AG08395 (cell line): ENCODE measurements at places on chromosomes 5 and 9.

DNA sequence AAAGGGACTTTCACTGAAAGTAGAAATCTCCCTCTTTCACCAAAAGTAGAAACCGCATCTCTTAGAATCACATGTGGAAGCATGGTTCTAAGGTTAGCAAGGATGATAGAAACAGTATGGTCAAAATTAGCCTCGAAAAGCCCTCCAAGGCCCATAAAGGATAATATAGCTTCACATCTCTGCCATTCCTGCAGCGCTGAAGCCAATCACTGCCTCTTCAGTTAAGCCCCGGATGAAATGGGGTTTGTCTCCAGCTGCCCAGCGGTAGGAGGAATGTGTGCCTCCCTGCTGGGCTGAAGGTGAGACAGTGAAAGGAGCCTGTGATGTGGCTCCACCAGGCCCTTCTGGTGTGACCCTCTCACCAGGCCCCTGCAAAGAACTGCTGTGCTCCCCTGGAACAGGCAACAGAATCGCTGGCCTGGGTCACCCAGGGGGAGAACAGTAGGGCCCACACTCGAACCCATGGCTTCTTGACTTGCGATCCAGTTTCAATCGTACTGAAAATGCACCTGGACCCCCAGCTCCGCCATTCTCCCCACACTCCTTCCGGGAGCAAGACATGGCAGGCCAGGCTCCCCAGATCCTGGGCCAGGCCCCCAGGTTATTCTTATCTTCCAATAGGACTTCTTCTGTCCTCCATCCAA lies 47.2 kb downstream of the CAMK2A start:
- no peak for DNase-seq

- DNase-seq, result no peak
These were observed 201.7 kb downstream of the KDM4C start for GRCh38 chr9:6959270-6960000.

DNA sequence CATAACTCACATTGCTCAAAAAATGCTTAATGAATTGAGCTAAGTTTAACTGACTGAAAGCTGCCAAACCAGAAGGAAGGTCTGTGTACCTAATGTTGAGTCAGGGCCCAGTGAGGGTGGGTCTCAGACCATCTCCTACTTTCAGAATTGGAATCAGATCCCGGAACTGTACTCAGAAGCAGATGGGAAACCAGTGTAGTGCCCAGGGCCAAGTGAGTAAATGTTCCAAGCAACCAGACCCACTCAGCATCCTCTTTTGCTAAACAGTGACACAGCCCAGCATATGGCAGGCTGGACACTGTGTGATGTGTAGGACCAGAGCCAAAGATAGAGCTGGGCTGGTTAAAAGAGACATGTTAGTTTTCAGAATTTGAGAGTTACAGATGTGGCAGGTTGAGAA lies 94.1 kb downstream of the PLCXD3 start:
- DNase-seq, result no peak

DNA sequence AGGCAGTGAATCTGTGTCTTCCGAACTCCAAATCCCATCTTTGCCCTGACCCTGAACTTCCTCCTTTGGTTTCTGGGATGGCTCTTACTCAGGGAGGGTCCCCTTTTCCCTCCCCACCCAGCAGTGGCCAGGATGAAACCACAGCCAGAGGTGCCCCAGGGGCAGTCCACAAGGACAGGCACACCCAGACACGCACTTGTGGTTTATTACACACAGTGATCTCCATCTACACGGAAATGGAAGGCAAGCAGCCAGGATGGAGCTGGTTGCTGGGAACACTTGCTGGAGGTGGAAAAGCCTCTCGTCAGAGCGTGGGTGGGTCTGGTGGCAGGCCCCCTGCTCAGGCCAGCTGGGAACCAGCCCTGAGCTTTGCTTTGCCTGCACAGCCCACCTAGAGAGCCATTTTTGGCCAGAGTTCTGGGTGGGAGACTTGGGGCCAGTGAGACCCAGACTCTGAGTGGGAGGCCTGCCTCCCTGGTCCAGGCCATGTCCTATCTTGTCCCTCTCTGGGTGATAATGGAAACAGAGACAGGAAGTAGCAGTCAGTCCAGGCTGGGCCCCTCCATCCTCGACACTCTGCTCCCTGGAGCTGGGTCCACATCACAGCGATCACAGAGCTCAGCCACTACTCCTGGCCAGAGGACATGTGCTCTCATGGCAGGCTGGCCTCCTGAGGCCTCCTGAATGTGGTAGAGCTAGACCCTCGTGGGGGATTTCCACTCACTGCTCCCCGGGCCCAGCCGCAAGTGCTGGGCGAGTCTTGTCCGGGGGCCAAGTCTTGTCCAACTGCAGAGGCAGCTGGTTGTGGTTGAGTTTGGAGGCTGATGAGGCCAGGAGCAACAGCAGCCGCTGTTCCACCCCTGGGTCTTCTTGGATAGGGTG lies 5.1 kb upstream of the PHYKPL start:
- peak; percentile 88 for DNase-seq

DNA sequence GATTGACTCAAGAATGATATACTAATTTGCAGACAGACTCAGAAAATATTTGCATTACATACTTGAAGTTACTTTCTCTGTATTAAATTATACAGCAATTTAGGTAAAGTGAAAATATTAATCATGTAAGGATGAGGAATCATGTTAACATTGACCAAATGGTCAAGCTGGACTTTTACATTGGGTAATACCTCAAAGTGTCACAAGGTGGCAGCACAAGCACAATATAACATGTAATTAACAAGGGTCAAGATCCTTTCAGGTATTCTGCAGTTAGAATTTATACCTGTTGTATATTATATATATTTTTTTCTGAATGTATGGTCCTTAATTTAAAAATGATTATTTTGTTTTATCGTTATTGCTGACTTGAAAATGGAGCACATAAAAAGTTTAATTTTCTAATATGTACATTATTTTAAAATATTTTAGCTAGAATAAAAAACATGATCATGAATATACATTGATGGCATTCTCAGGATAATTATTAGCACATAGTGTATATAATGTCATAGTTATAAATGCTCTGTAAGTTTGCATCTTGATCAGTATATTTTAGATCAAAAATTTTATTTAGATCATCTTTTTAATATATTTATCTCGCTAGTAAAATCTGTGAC lies 8.6 kb downstream of the HAPLN1 start:
- DNase-seq, result peak; percentile 32

- DNase-seq, result no peak
These were observed 11.1 kb upstream of the TTC23L start for GRCh38 chr5:34827588-34828506.

DNA sequence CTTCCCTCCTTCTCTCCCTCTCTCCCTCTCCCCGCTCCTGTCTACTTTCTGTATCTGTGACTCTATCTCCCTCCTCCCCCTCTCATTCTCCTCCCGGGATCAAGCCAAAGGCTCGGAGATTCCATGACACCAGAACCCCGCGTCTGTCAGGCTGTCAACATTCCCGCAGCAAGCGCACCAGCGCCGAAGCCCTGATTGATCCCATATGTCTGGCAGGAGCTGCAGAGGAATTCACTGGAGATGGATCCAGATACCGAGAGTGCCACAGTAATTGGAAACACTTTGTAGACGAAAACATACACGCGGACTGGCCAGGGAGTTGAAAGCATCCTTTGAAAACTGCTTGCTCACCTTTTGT lies 300 bp upstream of the SVEP1 start:
- DNase-seq, result peak; percentile 81

GRCh38 chr9:130450344-130451003 lies 5.7 kb downstream of the ASS1 start:
- no peak for DNase-seq

DNA sequence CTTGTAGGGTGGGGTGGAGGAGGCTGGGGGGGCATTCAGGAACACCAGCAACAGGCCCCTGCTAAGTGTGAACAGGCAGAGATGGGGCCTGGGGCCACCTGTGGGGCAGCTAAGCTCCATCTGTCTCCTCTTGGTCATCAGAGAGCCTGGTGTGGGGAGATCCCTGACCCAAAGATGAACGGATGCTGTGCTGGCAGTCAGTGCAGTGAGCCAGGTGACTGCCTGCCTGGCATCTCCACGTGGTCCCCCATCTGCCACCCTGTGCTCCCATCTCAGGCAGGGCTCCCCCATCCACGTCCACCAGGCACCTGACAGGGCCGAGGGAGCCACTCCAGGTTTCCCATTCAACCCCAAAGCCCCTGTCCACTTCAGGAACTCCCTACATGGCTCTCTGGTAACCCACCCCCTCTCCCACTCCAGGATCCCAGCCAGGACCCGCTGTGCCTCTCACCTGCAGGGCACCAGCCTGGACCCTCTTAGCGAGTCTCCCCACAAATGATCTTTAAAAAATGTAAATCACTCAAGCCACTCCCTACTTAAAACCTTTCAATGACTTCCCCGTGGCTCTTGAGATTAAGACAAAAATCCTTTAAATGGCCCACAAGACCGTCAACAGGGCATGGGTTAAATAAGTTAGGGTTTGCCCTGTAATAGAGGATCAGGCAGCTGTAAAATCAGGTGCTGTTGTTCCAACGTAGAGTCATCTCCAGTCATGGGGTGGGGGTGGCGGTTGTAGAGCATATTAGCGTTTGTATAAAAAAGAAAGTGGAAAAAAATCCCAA lies 60.8 kb downstream of the LMX1B start:
- no peak for DNase-seq

GRCh38 chr5:134798468-134798867 lies 39.9 kb downstream of the DDX46 start:
- DNase-seq, result no peak

GRCh38 chr9:97660847-97661246 lies 27.2 kb downstream of the NCBP1 start:
- DNase-seq, result no peak

- no peak for DNase-seq
These were observed 60.0 kb upstream of the IRX1 start for GRCh38 chr5:3535414-3536211.

DNA sequence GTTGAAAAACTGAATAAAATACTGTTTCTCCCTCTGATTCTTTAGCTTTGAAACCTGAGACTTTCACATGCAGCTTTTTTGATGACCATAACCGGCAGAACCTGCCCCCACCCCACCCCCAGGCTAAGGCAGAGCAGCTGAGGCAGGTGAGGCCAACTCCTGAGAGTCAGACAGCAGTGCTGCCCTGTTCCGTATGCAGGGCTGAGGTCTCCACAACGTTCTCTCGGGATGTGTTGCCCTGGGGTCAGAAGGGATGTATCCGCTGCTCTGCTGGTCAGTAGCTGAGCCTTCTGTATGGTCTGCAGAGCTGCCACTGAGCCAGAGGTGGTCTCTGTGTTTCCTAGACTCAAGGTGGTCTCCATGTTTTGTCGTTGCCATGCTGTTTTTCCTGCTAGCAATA lies 190.5 kb downstream of the AOPEP start:
- DNase-seq, result no peak

- no peak for DNase-seq
These were observed 57.8 kb downstream of the C9orf153 start for GRCh38 chr9:86201474-86202337.

- DNase-seq, result peak; percentile 82
These were observed 503 bp upstream of the GDNF start for GRCh38 chr5:37840053-37841034.

GRCh38 chr9:4734150-4734549 lies 6.9 kb downstream of the AK3 start:
- DNase-seq, result no peak

GRCh38 chr5:17192191-17192590 lies 25.2 kb upstream of the BASP1 start:
- DNase-seq, result peak; percentile 27

DNA sequence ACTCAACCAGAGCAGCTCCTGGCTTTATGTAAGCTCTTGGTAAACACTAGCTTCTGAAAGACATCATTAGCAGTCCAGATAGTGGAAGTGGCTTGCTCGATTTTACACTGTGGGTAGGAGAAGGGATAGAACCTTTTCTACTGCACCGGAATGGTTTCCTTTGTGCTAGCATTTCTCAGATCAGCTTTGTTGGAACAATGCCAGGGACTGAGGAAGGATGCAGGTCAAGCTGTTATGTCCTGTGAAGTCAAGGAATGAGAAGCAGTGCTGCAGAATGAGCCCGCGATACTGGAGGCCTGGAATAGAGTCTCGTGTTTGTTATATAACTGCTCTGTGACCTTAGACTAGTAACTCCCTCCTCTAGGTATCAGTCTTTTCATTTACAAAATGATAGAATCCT lies 233.6 kb downstream of the GABRB2 start:
- DNase-seq, result no peak

GRCh38 chr5:157143127-157143971 lies 684 bp upstream of the MED7 start:
- DNase-seq, result peak; percentile 82

DNA sequence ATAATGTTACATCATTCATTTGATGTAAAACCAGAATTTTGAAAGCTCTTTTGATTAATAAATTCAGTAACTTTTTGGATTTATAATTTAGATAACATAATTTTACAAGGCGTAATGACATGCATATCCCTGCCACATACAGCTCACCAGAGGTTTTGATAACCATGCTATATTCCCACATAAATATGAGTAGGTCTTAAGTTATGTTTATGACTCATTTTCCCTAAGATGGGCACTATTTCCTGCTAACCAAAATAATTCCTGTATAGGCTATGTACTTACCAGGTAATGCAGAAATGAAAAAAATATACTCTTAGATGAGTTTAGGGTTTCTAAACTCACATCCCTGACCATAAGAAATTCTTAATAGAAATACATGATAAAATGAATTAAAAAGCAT lies 93.9 kb upstream of the EDIL3 start:
- no peak for DNase-seq

GRCh38 chr5:67085616-67086015 lies 111.0 kb downstream of the CD180 start:
- no peak for DNase-seq

GRCh38 chr5:34452170-34452828 lies 203.8 kb upstream of the RAI14 start:
- peak; percentile 28 for DNase-seq

- no peak for DNase-seq
These were observed 203.9 kb downstream of the C9orf50 start for GRCh38 chr9:129416821-129417539.

GRCh38 chr5:57559110-57559635 lies 76.6 kb upstream of the ACTBL2 start:
- no peak for DNase-seq

- DNase-seq, result no peak
These were observed 8.2 kb downstream of the RAPGEF1 start for GRCh38 chr9:131731644-131732043.

- DNase-seq, result no peak
These were observed 22.6 kb downstream of the QRFP start for GRCh38 chr9:130873966-130874365.

DNA sequence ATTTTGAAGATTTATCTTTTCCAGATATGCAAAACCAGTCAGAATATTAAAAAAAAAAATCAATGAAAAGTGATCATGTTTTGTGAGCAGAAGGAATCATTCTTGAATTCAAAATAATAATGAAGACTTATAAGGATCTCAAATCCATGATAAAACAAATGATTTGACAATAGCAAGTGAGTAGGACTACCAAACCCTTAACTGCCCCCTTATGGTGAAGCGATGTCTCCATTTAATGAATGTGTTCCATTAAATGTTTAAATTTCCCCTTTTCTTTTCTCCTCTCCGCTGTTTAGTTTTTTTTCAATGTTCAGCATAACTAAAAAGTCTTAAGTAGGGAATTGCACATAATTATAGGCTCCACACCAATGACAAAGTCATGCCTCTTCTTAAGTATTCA lies 12.2 kb upstream of the MARCHF3 start:
- no peak for DNase-seq

GRCh38 chr5:446883-447263 lies 3.9 kb downstream of the EXOC3 start:
- DNase-seq, result peak; percentile 56
